ENCODE measurements at places on chromosomes 6 and 20. TPM values are rescaled to one million over a fixed set of nuclear protein-coding genes. Genes with fewer than 3 reads are reported as not detected.

GRCh38 chr6:157690441-157691210 is 132.4 kb upstream of the SNX9 start:
- DNase-seq: no peak

Gene MCHR2
- not detected for total RNA-seq

- DNase-seq: no peak
These were observed 612.5 kb upstream of the HS3ST5 start for GRCh38 chr6:114955363-114955762.

DNA sequence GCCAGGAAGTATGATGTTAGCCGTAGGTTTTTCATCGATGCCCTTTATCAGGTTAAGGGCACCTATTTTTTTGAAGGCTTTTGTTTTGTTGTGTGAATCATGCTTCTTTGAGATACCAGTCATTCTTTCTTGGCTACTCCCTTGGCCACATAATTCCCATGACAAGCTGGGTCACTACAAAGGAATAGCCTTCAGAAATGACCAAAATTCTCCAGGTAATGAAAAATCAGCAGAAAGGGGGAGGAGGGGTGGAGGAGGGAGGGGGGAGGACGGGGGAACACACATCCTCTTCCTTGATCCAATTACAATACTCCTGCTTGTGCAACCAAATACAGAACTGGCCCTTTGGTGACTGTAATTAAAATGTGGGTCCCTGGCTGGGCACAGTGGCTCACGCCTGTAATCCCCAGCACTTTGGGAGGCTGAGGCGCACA is 21.7 kb upstream of the TGM2 start:
- DNase-seq: no peak

DNA sequence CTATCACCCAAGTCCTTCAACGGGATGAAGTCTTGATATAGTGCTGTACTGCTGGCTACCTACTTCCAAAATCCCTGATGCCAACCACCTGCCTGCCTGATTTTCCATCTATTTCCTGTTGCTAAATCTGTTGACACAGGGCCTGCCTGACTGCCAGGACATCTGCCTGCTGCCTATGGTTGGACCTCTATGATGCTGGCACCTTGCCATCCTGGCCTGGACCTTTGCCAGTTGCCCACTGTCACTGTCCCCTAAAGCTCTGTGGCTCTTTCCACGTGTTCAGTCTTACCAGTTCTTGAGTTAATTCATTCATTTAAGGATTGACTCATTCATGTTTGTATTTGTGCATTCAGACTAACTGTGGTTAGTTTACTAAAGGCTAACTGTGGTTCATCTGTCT is 9.2 kb upstream of the RGS17 start:
- peak; percentile 29 for DNase-seq

- no peak for DNase-seq
These were observed 25.8 kb upstream of the PTPN1 start for GRCh38 chr20:50484271-50484976.

Data from SJCRH30 (cell line).